ENCODE measurements at places on chromosomes 11 and 22.

- no peak for DNase-seq
Measured at GRCh38 chr11:125227151-125227550, 62.6 kb downstream of the PKNOX2 start.

DNA sequence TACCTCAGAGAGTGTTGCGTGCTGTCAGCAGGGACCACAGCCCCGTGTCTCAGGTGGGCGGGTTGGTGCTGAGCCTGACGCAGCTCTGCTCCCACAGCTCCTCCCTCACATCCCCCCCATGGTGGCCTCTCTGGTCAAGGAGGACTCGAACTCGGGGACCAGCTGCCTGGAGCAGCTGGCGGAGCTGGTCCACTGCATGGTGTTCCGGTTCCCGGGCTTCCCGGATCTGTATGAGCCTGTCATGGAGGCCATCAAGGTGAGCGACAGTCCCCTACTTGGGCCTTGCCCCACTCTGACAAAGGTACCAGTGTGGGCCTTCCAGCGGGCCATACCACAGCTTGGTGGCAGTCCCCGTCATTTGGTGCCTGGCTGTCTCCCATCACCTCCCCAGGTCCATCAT is 11.8 kb downstream of the USP35 start:
- DNase-seq, result no peak

GRCh38 chr11:15819679-15820286 is 536.6 kb downstream of the SOX6 start:
- peak; percentile 4 for DNase-seq

DNA sequence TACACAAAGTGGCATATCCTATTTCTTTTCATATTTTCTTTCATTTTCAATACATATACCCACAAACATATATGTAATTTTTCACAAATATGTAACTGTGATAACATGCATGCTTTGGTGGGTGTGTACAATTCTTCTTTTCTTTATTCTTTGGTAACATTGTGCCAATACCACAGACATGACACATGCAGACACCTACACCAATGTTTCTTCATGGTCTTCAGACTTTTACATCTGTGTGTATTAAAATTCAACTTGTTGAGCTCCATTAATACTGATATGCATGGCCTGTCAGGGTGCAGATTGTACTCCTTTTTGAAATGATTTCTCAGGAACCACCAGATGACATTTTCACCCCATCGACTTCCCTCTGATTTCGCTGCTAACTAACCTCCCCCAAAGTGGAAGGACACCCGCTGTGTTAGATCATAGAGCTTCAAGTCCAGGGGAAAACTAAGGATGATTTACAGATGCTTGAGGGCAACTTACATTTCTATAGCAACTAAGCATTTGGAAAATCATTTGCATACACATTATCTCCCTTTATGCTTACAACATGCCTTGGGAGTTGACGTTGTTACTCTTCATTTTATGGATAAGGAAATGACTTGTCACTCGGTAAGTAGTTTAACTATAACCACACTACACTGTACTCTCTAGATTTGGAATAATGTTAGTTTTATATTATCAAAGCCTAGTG is 10.5 kb upstream of the PANX3 start:
- DNase-seq, result no peak

DNA sequence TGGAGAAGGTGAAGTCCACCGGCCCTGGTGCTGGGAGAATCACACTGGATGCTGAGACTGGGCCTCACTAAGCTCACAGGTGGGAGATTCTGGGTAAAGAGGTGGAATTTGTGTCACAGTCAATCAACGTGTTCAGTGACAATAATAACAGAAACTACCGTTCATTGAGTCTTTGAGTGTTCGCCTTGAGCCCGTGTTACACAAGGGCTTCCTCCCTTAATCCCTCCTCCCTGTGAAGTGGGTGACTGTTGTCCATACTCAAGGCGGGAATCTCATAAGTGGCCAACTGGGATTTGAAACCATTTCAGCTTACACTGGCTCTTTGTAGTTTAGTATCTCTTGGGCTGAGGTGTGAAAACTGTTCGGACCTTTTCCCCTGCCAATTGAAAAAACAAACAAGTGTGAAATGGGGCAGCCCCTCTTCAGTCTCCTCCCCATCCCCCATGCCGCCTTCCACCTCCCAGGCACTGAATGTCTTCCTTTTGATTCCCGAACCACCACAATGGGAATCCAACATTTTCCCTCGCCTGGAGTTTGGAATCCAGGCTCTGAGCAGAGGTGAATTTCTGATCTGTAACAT is 502.4 kb downstream of the MIAT start:
- no peak for DNase-seq

DNA sequence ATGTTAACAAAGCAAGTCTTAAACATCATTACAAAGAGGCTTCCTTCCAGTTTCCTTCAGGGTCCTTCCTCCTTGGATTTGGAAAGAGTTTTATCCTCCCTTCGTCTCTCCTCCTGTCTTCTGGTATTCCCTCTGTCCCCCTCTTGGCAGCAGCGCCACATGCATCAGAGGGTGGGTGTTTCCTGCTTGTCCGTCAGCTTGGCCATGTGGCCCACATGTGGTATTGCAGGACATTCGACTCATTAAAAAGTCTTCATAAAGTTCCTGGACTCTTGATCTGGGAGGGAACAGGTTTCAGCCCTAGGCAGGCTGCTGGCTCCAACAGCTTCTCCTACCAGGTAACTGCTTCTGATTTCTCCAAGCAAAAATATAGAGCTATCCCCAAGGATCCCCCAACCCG is 189.8 kb downstream of the CSNK2A3 start:
- no peak for DNase-seq

- no peak for DNase-seq
Measured at GRCh38 chr22:26804911-26805539, 147.6 kb downstream of the MIAT start.

GRCh38 chr11:104442321-104442720 is 278.4 kb upstream of the PDGFD start:
- no peak for DNase-seq

- no peak for DNase-seq
Measured at GRCh38 chr11:78586452-78587046, 11.9 kb upstream of the NARS2 start.

DNA sequence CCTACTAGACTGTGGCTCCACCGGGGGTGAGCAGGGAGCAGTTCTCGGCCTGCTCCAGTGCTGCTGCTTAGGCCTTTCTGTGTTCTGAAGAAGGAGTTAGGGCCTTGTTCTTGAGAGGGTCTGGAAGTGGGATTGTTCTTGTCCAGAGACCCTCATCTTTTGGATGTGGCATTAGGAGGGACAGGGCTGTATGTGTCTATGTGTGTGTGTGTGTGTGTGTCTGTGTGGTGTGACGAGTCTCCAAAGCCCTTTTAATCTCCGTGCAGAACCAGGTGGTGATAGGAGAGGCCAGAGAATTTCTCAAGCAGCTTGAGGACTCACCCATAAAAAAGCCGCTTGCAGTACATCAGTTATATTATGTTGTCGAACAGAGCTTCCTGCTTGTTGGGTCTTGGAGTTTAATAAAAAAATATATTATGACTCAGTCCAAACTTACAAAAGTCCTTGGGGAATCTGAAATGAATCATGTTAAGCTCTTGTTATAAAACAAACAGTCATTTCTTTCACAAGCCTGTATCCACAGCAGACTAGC is 196.5 kb downstream of the TENM4 start:
- no peak for DNase-seq

GRCh38 chr11:127640561-127641451 is 640.2 kb upstream of the KIRREL3 start:
- DNase-seq, result no peak

DNA sequence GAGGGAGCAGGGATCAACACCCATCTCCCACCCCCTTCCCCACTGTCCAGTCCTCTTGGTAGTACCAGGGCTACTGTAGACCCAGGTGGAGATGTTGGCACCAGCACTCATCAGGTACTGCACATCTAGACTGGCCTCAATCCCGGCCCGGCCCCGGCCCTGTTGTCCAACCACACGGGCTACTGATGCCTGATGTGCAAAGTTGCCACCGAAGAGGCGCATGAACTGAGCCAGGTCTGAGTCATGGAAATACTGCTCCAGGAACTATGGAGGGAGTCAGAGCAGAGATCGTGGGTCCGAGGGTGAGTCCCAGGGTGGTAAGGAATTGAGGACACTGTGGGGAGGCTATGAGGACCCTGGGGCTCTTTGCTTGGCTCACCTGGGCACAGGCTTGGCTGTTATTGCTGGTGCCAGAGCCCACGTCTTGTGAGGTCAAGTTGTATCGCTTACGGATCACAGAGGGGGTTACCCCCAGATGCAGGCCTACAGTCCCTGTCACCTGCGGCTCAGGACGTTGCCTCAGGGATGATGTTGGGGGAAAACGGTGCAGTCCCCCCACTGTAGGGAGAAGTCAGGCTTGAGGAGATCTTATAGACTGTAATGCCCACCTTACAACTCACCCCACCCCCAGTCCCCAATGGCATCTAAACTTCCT is 2.5 kb downstream of the TPP1 start:
- no peak for DNase-seq

DNA sequence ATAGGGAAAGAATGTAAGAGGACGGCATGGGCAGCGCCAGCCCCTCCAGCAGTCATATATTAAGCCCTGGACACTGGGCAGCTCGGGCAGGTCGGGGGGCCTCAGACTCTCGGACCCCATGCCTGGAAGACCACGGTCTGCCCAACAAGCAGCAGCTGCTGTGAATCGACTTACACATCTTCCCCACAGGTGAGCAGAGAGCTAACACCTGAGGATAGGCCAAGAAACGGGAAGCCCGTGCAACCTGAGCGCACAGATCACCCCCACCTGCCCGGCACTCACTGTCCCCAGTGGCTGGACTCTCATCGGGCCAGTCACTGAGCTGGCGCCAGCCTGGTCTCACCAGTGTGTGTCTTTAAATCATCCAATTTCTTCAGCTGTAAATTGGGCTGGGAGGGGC is 4.7 kb upstream of the TCF20 start:
- no peak for DNase-seq

DNA sequence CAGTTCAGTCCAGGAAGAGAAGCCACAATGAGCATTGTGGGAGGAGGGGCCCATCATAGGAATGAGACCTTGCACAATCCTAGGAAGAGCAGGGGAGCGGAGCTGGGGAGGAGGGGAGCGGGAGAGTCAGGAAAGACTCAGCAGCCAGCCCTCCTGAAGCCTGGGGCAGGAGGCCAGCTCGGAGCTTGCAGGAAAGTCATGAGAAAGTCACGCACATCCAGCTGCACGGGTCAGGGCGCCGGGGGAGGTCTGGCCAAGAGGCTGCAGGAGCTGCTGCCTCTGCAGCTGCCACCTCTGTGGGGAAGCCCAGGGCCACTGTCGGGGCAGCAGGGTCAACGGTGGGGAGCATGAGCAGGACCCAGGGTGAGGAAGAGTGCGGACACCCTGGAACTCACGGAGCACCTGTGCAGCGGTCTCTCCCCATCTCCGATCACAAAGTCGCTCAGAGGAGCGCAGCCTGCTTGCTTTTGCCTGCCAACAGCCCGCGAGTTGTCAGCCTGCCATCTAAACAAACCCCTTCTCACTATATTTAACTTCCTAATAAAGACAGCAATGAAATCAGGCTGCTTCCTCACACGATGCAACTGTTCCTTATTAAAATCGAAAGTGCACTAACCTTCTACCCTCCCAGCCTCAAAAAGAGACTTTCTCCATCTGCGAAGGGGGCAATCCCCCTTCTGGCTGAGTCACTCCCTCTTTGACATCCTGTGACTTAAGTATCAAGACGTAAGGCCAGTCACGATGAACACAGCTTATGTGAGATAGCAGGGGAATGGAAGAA is 52.9 kb upstream of the RTL6 start:
- DNase-seq, result no peak

GRCh38 chr11:90911192-90911591 is 688.3 kb upstream of the CHORDC1 start:
- DNase-seq, result no peak

DNA sequence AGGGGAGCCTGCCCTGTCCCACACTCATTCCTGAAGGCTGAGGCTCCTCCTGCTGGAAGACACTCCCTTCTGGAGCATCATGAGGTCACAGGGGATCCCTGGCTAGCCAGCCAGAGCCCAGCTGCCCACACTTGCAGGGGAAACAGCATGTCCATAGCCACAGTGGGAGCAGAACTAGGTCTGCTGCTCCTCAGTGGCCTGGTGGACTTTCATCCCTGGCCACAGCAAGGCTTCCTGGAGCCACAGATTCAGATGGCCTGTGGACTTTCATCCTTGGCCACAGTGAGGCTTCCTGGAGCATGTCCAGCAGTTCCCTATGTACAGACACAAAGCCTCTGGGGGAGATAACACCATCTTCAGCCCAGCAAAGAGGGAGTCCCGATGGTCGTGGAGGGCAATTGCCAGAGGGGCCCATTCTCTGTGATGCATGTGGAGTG is 5.9 kb upstream of the APOL6 start:
- DNase-seq, result no peak

- DNase-seq, result no peak
Measured at GRCh38 chr11:57484141-57484710, 23.9 kb downstream of the RTN4RL2 start.

GRCh38 chr11:134742956-134743819 is 331.1 kb upstream of the B3GAT1 start:
- DNase-seq, result no peak

- DNase-seq, result no peak
Measured at GRCh38 chr11:70278994-70279393, 8.5 kb downstream of the PPFIA1 start.

- DNase-seq, result no peak
Measured at GRCh38 chr11:32723332-32723731, 71.1 kb downstream of the CCDC73 start.

DNA sequence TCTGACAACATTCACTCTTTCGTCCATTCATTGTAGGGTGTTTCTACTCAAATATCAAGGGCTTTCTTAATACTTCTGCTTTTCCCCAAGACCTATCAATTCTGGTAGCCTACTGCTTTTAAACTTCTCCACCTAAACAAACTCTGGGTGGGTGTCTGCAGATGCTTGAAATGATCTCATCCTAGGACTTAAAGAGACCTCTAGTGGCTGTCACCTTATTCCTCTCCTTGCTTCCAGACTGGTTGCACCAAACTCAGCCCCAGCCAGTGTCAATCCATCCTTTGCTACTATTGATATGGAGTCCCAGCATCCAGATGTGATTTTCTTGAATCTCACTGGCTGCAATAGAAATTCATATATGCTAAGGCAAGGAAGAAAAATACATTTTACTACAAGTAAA is 274.7 kb downstream of the NXPE2 start:
- no peak for DNase-seq

DNA sequence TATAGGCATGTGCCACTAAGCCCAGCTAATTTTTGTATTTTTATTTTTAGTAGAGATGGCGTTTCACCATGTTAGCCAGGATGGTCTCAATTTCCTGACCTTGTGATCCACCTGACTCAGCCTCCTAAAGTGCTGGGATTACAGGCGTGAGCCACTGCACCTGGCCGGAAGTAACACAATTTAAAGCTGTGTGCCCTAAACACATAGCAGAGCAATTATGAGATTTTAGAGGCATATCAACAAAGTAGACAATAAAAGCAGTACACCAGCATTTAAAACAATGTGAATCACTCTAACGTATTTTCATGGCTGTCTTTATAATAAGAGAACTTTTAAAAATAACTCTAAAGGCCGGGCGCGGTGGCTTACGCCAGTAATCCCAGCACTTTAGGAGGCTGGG is 42.4 kb downstream of the PRR14L start:
- no peak for DNase-seq

DNA sequence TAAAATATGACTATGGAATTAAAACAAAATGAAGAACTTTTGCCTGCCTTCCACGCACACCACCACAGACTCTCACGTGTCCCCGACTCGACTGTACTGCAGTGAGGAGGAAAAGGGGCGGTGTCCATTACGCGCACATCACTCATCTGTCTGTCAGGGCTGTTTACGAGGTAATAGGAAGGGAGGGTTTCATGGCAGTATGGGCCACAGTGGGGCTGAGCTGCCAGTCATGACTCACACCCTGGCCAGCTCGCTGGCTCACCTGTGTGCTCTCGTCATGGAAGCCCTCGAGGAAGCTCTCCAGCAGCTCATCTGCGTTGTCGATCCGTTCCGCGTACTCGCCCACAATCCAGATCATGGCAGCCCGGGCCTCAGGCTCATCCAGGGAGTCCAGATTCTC is 33.5 kb upstream of the RASL10A start:
- DNase-seq, result no peak
